Stimulated activated CD4-positive, alpha-beta T cell treated with anti-CD3 and anti-CD28 coated beads, Interleukin-4, amount 100 ng/mL, for 1 hour (primary cell): ENCODE measurements at places on chromosomes 16 and 17.

DNA sequence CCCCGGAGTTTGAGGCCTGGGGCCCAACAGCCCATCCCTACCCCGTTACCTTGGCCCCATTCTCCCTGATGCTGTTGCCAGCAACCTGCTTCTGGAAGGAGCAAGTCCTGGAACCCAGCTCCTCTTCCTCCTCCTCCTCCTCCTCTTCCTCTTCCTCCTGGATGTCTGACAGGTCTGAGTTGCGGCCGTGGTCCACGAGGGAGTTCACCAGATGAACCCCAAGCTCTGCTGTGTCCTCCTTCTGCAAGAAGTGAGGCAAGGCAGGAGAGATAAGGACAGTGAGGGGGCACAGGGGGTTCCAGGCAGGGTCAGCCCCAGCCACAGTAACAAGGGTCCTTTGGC, 18.7 kb downstream of the TSPOAP1 start:
- no peak for DNase-seq

- DNase-seq: no peak
These were observed 12.5 kb upstream of the DPEP1 start for GRCh38 chr16:89600956-89601355.

GRCh38 chr17:14331225-14331981, 30.5 kb downstream of the HS3ST3B1 start:
- no peak for DNase-seq

GRCh38 chr17:68324114-68324513, 32.8 kb downstream of the ARSG start:
- DNase-seq: no peak

GRCh38 chr17:68820476-68820824, 134.7 kb downstream of the ABCA8 start:
- no peak for DNase-seq

DNA sequence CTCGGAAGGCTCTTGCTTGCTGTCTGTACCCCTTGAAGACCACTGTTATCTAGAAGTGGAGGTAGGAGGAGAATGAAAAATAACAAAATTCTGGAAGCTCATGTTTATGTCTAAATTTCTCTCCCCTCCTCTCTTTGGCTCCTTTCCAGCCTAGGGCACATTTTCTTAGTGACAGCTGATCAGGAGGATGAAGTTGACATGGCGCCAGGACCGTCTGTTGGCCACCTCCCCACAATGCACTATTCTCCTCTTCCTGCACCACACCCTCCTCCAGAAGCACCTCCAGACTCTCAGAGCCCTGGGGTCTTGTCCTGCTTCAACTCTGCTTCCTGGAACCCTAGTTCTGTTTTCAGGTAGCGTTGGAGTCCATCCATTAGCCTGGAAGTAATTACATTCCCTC, 25.5 kb upstream of the SSTR2 start:
- no peak for DNase-seq

DNA sequence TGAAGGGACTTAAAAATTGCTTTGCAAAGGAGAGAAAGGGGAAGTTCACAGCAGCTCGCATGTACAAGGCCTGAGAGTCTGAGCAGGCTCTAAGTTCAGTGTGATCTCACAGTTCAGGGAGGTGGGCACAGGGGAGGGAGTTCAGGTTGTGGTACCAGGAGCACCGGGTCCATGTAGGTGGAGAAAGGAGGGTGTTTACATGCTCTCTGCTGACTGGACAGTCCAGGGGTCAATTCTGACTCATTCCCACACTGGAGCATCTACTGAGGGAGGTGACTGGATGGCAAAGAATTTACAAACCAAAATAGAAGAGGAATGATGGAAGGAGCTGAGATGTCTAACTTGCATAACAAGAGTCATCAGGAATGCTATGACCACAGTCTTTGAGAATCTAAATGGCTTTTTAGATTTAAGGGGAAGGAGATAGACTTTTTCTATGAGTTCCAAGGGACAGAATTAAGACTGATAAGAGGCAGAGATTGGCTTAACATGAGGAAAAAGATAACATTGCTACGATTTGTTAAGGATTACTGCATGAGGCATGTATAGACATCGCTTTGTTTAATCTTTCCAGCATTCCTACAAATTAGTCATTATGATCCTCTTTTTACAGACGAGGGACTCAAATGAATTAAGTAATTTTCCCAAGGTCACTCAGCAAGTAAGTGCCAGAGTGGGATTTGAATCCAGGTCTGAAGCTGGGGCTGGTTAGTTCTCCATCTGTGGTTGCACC, 29.9 kb downstream of the MIS12 start:
- no peak for DNase-seq

GRCh38 chr16:27826893-27827289, 236.6 kb downstream of the GSG1L start:
- DNase-seq: no peak

DNA sequence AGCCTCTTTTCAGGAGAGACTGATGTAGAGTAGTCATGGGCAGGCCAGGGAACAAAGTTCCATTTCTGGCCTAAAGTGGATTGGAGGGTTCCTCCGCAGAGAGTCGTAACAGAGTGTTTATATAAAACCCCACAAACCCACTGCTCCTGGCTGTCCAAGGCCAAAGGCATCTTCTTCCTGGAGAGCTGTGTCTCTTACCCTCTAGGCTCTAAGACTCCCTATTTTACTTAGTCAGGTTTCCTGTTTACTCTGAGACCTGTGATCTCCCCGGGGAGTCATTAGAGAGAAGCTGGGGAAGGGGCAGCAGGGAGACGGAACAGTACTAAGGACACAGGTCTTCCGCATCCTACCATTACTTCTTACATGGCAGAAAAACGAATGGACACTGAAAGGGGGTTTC, 69.5 kb downstream of the HIC1 start:
- DNase-seq: no peak
